ENCODE measurements at places on chromosomes 11 and 22.

- DNase-seq, result no peak
These were observed 73.1 kb downstream of the ARHGAP32 start for GRCh38 chr11:129119036-129119435.

- DNase-seq, result no peak
These were observed 10.7 kb downstream of the SAA4 start for GRCh38 chr11:18225913-18226312.

- no peak for DNase-seq
These were observed 195.5 kb upstream of the CADM1 start for GRCh38 chr11:115699733-115700132.

- no peak for DNase-seq
These were observed 85.0 kb downstream of the BCR start for GRCh38 chr22:23265368-23265700.

All from activated T-helper 1 cell treated with Interleukin-2 at 50 U/mL for 16 hours (primary cell).